Fibroblast of gingiva (primary cell): ENCODE measurements at places on chromosomes 16 and 17.

- no peak for DNase-seq
Observed at GRCh38 chr17:50356418-50356817, 10.5 kb downstream of the XYLT2 start.

DNA sequence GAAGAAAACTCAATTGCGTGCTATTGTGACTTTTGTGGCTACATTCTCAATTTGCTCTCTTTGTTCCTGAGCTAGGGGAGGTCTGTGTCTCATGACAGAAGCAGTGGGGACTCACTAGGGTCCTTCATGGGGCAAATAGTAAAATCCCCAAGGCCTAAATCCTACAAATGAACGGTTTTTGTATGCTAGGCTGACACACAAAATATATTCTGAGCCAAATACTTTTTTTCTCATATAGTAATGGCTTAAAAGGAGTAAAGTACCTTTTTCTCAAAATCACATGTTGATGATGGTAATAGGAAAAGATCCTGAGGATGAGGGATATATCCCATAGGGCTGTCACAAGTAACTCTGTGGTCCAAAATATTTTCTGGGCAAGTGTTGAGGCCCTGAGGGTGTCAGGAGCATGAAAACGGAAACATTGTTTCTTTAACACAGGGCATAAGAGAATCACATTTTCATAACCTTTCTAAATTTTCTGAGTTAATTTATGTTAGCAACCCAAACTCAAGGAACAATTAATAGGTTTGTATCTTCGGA lies 77.5 kb upstream of the CNTNAP4 start:
- no peak for DNase-seq

DNA sequence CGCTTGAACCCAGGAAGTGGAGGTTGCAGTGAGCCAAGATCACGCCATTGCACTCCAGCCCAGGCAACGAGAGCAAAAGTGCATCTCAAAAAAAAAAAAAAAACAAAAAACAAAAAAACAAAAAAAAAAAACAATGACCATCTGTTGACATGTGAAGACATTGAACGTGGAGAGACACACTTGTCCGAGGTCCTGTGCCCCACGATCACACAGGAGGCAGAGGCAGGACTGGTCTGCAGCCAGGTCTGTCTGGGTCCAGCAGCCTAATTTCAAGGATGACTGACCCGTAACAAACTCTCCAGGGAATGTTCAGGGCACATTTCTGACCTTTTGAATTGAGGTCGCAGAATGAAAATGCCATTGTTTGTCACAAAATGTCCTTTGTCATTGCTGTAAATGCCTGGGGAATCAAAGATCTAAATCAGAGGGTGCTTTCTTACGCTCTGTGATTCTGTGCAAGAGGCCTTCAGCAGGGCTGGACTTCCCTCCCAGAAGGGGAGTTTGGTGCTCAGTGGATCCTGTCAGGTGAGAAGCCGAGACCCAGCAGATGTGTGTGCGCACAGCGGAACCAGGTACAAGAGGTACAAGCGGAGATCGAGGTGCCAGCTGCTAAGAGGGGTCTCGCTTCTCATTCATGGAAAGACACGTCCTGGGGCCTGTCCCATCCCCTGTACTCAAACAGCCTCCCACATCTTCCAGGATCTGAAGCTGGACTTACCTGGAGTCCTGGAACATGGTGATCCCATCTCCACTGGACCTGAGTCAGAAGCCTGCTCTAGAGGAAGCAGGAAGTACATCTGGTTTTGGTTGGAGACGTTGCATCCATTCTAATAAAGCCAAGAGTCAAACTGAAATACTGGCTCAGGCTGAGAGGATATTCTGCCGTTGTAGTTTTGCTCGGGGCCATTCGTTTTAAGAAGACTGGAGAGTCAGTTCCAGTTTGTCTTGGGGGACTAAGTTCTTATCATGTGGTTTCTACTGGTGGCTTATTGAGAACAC lies 95.8 kb downstream of the IRF8 start:
- DNase-seq, result no peak

GRCh38 chr17:55495239-55495638 lies 16.0 kb downstream of the SMIM36 start:
- no peak for DNase-seq

DNA sequence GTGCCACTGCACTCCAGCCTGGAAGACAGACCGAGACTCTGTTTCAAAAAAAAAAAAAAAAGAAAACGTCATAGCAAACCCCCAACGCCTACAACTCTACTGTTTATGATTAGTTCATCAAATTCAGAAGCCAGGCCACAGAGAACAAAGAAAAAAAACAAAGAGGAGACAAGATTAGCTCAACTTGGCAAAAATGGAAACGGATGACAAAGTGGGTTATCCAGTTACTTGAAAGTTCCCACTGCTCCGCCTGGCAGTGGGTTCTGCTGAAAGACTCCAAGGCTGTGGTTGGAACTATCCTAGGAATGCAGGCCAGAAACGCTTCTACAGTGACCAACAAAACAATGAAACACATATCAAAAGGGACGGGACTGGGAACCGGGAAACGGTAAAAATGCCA lies 53.1 kb downstream of the MRM3 start:
- DNase-seq, result peak; percentile 99

DNA sequence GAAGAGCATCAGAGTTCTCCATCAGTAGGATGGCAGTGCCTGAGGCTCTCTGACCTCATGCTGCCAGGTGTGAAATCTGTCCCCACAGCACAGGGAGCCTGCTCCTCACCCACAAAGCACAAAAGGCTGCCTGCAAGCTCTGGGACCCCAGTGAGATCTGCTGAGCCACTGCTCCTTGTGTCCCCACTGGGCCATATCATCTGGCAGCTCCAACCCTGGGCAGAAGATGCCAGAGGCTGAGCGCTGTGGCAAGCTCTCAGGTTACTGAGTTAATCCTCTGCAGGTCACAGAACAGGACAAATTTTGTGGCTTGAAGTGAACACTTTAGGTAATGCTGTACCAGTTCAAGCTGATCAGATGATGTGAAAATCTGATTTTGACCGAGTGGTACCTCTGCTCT lies 26.7 kb upstream of the ERN1 start:
- no peak for DNase-seq

DNA sequence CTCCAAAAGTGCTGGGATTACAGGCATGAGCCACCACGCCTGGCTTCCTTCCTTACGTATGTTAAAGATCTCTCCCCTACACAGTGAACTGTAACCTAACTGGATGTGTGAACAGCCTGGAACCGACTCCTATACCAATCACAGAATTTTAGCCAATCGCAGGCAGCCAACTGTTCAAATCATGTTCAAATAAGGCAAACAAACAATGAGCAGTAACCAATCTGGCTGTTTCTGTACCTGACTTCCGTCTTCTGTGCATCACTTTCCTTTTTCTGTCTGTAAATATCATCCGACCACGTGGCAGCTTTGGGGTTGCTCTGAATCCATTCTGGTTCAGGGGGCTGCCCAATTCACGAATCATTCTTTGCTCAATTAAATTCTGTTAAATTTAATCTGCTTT lies 27.5 kb downstream of the TEKT5 start:
- no peak for DNase-seq
